ENCODE measurements at places on chromosomes 3 and 15.

GRCh38 chr3:94967196-94967595, 904.3 kb downstream of the NSUN3 start:
- DNase-seq: no peak

DNA sequence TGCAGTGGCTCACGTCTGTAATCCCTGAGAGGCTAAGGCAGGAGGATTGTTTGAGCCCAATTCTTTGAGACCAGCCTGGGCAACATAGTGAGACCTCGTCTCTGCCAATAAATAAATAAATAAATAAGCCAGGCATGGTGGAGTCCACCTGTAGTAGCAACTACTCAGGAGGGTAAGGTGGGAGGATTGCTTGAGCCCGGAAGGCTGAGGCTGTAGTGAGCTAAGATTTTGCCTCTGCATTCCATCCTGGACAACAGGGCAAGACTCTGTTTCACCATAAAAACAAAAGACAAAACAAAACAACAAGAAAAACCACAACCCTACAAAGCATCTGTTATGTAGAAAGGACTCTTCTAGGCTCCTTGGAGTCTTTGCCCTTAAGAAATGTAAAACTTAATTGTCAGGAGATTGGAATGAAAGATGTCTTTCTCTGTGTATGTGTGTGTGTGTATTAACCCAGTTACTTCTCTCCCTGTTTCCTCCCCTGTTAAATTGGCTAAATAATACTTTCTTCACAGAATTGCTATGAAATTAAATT, 9.5 kb downstream of the NECTIN3 start:
- no peak for DNase-seq

- DNase-seq: no peak
These were observed 269.7 kb downstream of the OTOL1 start for GRCh38 chr3:161766331-161766730.

DNA sequence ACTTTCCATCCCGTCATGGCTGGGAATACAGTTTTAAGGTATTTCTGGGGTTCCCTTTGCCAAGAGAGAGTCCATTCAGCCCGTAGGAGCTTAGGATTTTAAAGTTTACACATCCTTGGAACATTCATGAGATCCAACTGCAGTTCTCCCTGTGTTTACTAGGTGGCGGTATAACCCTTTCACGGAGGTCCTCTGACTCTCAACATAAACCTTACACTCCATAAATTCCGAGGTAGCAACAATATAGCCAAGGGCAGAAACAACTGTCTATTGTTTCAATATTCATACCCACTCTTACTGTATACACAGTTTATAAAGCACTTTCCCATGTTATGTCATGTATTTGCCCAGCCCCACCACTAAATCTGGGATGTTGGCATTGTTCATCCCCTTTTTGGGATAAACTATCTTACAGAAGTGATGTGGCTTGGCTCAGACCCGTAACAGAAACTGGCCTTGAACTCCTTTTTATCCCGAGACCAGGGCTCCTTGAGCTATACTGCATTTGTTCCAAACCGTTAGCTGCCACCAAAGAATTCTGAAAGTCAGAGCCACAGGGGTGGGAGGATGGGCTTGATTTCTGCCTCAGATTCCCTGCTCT, 69.2 kb upstream of the COL6A5 start:
- DNase-seq: no peak

DNA sequence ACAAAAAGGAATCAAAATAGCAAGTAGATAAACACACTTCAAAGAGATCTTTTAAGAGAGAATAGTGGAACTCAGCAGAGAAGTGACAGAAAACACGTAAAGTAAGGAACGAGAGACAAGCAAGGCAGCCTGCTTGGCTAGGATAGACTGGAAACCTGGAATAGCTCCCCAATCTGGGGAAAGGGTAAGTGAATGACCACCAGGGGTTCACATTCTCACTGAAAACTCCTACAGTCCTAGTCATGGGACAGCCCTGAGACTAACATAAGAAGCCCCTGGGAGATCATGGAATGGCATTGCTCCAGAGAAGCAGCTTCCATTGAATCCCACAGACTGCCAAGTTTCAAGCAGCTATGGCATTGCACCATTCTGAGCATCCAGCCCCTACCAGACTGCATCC, 363.6 kb upstream of the ARPP21 start:
- DNase-seq: no peak

DNA sequence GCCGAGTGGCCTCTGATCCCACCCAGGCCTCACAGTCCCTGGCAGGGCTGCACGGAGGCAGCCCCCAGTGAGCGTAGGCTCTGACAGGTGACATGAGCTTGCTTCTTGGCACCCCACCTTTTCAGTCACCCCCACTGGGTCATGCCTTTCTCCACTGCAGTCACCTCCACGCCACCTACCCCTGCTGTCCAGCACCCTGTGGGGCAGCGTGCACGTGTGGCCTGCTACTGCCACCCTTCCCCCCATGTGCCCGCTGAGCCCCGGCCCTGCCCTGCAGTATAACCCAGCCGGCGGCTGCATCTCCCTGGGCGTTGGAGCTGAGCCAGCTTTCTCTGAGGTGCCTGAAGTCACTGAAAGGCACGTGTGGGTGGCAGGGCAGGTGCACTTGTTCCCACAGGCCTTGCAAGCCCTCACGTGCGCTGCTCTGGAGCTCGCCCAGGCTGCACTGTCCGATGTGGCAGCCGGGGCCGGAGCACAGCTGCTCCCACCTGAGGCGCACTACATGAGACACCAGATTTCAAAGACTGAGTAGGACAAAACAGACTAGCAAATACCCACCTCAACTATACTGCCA, 65.6 kb downstream of the NIPA2 start:
- no peak for DNase-seq

DNA sequence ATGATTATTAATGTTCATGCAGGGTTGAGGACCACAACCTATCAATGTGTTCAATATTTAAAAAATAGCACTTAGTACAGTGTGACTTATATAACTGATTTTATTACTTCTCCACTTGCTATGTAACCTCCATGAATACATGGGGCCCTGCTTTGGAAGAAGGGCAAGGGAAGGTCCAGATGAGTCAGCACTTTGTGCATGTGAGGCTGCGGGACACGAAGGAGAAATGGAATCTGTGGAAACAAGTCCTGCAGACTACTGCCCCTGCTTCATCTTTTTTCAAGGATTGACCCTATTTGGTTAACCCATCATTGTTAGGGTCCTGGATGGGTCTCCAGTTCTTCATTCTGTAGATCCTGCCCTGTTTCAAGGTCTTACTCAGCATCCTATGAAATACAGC, 1.6 kb downstream of the NXPE3 start:
- DNase-seq: no peak

DNA sequence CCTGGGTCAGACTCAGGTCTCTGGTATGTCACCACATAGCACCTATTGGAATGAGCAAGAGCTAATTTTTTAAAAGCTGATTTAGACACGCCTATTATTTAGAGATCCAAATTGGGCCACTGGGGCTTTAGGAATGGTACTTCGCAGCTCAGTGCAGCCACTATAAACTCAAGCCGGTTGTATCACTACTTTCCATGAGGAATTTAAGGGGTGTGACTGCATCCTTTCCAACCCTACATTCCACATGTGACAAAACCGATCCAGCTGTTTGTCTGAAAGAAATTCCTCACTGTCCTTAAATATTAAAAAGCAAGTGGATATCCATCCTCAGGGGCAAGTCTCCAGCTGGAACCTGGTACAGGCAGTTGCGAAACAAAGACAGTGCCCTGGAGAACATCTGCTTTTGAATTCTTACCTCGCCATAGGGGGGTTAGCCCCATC, 12.8 kb downstream of the VGLL3 start:
- no peak for DNase-seq

DNA sequence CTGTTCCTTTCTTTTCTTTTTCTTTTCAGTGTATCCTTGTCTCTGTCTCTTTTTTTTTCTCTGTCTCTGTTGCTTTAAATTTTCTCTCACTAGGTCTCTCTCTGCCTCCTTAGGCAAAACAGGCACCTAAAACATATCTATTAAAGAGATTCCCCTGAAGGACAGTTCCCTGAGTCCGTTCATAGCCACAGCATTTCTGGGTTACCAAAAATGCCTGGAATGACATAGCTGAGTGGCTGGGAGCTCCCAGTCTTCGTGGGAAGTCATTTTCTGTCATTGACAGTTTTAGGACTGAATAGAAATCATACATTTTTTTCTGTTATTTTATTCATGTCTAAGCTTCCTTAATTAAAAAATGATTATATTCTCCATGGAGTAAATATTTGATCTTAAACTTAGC, 323.8 kb upstream of the AZI2 start:
- DNase-seq: no peak

DNA sequence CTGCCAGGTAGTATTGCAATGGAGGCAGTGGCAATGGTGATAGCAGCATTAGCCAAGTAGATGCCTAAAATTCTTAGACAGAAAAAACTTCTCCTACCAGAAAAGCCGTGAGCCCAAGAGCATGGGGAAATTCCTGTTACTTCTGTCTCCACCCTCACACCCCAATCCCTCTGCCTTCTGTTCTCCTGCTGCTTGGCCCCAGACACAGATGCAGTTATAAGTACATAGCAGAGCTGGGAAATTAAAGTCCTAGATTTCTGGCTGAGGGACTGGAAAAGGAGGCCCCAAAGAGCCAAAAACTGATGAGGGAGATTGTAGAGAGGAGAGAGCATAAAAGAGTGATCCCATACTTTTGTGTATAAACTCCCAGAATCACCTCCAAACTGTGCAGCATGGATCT, 166.9 kb downstream of the SMAD6 start:
- DNase-seq: no peak

DNA sequence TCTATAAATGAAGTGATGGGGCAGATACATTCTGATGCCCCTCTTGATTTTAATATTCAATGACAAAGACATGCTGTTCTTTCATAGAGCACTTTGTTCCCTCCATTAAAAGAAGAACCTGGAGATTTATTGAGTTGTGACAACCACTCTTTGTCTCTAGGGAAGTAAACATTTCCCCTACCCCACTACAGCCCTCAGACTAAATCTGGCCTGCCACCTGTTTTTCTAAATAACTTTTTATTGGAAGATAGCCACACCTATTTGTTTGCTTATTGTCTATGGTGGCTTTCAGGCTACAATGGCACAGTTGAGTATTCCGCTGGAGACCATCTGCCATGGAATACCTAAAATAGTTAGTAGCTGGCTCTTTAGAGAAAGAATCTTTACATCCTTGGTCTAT, 41.2 kb upstream of the ZNF385D start:
- no peak for DNase-seq

DNA sequence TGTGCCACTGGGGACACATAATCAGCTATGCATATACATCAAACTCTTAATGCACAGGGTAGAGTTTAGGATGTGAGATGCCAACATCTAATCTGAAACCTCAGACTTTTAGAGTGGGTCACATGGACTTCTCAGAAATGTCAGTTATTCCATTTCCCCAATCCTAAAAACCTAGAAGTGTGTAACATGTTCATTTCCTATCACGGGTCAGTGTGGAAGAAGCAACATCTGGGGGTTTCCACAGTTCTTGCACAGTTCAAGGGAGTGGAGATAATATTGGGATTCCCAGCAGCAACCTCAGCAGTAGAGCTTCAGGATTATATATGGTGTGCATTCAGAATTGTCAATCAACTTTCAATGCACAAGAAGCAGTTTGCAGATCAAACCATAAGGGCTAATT, 44.4 kb upstream of the SPRED1 start:
- no peak for DNase-seq

- no peak for DNase-seq
These were observed 601.2 kb upstream of the KCNMB2 start for GRCh38 chr3:177935047-177935446.

- no peak for DNase-seq
These were observed 31.0 kb upstream of the ZCWPW2 start for GRCh38 chr3:28317438-28318022.

DNA sequence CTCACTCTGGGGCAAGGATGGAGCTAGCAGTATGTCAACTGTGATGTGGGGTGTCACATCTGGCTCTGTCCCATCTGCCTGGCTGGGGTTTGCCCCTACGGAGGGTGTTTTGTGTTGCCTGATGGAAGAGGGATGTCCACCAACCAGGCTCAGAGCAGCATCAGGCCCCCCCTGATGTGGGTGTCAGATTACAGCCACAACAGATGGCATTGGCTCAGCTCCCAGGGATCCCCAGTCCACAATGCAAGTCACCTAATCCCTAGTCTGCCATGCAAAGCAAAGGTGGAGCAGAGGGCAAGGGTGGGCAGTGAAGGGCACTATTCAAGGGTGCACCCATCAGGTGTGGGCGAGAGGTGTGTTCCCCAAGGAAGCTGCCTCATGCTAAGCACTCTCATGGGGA, 48.9 kb upstream of the AMOTL2 start:
- DNase-seq: no peak

- DNase-seq: no peak
These were observed 453.4 kb downstream of the OCA2 start for GRCh38 chr15:27645672-27646071.

GRCh38 chr3:172877011-172877410, 126.5 kb downstream of the ECT2 start:
- DNase-seq: no peak
